ENCODE measurements at places on chromosomes 11 and 22. TPM values are rescaled to one million over a fixed set of nuclear protein-coding genes. Genes with fewer than 3 reads are reported as not detected.

Gene THY1
- 108 TPM for polyA plus RNA-seq

Gene MRGPRX4
- not detected for polyA plus RNA-seq

Gene KMT5B
- 43.3 TPM for polyA plus RNA-seq

Gene TPCN2
- 7.1 TPM for polyA plus RNA-seq

Gene C11orf91
- polyA plus RNA-seq = not detected

Gene ADAMTS8
- 10.5 TPM for polyA plus RNA-seq

Gene CNGA4
- 0.15 TPM for polyA plus RNA-seq

DNA sequence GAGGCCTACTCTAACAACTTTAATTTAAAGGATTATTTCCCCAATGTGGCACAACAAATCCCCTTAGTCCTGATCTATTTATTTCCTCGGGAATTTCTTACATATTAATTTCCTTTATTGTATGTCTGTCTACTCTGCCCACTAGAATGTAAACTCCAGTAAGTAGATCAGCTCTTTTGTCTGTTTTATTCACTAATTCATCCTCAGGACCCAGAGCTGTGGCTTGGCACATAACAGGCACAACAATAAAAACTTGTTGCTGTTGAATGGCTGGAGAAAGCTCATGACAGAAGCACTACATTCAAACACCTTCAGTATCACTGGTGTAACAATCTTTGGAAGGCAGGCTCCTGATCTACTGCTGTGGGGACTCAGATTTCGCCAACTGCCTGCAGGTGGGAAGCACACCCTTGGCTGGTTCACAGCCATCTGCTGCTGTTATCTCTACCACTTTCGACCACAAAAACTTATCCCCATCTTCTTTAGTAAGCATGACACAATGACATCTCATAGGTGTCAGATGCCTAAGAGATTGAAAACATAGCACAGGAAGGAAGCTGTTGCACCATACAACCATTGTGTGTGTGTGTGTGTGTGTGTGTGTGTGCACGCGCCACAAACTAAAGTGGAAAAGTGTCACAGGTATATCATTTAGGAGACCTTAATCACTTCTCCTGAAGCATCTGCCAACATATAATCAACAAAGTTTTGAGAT, 11.9 kb downstream of the HIRA start:
- DNase-seq = no peak

DNA sequence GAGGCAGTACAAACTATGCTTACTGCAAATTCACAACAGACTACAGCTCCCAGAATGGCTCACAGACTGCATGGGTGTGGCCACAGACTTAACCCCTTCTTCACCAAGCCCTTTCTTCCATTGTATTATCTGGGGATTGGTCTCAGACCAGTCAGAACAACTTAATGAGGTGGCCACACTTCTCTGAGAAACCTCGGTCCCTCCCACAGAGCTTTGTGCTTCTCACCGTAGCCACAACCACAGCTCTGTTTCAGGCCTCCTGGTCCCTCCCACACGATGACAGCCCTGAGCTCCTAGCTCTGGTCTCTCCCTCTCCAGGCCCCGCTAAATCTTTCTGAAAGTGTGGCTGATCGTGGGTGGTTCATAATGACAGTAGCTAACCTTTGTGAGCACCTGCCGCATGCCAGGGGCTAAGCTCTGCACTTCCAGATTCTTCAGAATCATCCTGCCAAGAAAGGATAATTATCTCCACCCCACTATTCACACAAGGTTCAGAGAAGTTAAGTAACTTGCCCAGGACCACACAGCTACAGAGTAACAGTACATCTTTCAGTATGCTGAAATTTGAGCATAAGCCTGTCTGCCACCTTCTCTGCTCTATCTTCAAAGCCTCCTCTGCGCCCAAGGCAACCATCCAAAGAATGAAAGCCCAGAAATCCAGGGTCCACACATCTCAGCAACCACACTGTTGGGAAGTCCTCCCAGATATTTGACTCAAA, 5.4 kb downstream of the PDE2A start:
- no peak for DNase-seq

DNA sequence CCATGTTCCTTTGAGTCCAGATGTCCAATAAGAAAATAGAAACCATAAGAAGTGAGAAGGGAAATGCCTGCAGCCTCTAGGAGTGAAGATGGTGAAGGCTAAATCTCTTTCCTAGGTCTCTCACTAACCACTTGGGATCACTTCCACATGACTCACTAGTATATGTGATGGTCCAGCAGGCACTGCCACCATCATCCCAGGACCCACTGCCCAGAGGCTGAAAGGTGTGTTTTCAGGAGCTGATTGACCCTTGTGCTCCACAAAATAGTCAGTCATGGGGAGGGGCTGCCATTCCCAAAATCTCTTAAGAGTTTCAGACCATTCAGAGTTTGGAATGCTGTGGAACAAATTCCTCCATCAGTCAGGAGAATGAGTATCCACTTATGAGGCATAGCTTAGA, 22.9 kb downstream of the UBASH3B start:
- DNase-seq = no peak

- no peak for DNase-seq
Observed at GRCh38 chr11:66080055-66080817, 10.2 kb downstream of the PACS1 start.

DNA sequence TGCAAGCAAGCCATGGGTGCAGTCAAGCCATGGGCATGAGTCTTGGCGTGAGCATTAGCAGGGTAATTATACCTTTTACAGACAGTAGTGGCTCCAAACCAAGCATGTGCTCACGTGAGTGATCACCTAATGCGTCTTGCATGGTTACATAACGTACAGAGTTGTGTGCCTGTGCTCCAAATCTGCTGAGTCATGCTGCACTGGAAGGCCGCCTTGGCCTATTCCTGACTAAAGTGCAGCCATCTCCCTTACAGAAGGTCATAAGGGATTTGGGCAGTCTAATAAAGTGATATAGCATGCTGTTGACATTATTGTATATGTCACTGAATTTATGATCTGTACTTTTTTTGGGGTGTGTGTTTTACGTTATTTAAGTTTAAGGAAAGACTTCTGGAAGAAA, 102.4 kb downstream of the ARHGAP42 start:
- DNase-seq = no peak

- DNase-seq = peak; percentile 49
Observed at GRCh38 chr22:42180349-42180842, 49.8 kb upstream of the CYP2D6 start.

DNA sequence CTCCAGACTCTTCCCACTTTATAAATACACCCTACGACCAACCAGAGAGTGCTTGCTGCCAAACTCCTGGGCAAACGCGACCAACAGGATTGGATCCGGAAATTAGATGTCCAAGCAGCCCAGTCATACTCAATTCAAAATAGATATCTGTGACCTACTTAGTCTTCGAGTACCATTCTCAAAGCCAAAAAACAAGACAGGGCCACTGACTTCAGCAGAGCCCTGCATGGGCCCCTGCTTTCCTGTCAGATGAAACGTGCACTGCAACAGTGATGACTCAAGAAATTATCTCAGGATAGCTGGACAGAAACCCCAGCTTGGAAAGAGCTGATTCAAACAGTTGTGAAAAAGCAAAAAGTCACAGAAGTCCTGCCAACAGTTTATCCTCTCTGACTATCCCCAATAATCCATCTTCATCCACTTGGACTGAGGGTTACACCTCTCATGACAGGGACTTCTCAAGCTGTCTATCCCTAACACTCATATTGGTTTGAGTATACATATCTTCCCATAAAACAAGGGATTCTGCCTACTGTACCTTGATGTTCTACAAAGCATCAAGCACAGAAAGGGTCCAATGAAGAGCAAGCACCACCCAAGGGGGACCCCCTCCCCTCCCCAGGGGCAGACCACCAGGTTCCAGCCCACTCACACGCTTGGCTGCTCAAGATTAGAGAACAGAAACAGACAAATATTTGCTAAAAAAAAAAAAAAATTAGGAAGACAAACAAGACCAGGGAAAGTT, 17.4 kb downstream of the SMCO4 start:
- no peak for DNase-seq

DNA sequence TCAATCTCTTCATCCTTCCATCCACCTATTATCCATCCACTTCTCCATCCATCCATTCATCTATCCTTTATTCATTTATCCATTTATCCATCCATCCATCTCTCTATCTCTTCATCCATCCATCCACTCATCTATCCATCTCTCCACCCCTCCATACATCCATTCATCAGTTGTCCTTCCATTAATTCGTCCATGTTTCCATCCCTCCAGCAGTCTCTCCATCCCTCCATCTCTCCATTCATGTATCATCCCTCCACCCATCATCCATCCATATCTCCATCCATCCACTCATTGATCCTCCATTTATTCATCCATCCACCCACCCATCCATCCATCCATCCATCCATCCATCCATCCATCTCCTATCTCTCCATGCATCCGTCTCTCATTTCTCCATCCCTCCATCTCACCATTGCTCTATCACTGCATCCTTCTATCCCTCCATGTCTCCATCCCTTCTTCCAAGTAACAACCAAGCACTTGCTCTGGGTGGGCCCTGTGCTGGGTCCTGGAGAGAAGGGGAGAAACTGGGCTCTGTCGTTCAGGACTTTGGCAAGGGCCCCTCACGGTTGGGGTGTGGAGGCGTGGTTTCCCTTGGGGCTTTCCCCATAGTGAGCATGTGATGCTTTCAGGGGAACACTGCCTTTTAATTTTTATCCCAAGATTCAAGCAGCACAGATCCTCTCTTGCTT, 43.3 kb downstream of the SMIM38 start:
- DNase-seq = no peak

DNA sequence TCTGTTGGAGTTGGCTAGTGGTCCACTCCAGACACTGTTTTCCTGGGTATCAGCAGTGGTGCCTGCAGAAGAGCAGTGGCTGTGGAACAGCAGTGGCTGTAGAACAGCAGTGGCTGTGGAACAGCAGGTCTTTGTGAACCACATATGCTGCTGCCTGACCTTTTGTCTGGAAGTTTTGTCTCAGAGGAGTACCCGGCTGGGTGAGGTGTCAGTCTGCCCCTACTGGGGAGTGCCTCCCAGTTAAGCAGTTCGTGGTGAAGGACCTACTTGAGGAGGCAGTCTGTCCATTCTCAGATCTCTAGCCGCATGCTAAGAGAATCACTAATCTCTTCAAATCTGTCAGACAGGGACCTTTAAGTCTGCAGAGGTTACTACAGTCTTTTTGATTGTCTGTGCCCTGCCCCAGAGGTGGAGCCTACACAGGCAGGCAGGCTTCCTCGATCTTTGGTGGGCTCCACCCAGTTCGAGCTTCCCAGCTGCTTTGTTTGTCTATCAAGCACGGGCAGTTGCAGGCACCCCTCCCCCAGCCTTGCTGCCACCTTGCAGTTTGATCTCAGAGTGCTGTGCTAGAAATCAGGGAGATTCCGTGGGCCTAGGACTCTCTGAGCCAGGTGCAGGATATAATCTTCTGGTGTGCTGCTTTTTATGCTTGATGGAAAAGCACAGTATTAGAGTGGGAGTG, 89.1 kb upstream of the TRIM48 start:
- DNase-seq = no peak

DNA sequence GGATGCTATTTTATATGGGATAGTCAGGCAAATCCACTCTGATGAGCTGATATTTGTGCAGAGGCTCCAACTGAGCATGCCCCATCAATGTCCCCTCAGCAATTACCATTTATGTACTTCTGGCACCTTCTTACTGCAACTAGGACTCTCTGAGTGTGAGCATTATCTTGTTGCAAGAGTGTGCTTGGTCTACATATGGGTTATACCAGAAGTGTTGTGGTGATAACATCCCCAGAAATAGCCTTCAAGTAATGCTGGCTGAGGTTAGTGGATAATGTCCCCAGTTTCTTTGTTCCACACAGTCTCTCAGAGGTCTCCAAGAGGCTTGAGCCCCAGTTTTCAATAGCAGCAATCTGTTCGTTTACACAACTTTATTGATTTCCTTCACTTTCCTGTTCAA, 408.6 kb downstream of the JRKL start:
- no peak for DNase-seq

DNA sequence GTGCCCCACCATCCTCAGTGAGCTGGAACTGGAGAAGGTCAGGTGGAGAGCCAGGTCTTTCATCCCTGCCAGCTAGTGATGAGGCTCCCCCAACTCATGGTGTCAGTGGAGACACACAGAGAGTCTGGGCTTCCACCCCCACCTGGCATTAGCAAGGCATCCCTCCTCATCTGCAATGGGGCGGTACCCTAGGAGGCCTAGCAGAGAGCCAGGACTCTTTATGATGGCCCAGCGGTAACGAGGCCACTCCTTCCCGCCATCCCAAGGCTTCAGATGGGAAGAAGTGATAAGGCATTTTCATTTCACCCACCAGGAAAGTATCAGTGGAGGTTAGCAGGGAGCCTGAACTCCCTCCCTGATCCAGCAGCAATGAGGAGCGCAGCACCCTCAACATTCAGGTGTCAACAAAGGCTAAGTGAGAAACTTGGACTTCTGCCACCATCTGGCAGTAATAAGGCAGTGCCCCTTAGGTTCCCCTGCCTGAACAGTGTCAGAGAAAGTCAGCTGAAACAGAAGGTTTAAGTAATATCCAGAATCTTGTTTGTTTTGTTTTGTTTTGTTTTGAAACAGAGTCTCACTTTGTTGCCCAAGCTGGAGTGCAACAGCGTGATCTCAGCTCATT, 40.5 kb upstream of the FBLN1 start:
- no peak for DNase-seq

DNA sequence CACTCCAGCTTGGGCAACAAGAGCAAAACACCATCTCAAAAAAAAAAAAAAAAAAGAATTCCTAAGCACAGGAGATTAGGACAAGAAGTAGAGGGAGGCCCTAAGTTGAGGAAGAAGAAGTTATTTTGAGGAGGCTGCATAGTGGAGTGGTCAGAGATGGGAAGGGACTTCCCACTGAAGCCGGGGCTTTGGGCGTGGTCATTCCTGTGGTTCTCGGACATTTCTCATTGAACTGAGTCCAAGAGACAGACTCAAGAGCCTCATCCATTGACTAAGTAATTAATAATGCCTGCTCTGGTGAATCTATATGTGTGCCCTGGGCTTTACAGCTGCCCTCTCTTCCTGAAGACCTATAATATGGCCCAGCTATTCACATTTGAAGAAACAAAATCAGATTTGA, 53.2 kb upstream of the FTH1 start:
- no peak for DNase-seq

DNA sequence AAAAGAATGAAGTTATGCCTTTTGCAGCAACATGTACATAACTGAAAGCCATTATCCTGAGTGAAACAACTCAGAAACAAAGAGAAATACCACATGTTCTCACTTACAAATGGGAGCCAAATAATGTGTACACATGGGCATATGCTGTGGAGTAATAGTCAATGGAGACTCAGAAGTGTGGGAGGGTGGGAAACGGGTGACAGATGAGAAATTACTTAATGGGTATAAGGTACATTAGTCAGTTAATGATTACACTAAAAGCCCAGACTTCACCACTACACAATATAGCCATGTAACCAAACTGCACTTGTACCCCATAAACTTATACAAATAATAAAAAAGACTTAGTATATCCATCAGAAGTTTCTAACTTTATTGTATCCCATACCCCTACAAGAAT, 674.1 kb upstream of the ARHGAP42 start:
- DNase-seq = no peak

GRCh38 chr11:99593197-99593596, 572.4 kb downstream of the CNTN5 start:
- no peak for DNase-seq
